T-helper 1 cell treated with Interleukin-12 subunit alpha and Interleukin-12 subunit beta and Interleukin-4 antibody, amounts not matched to agents 30 ng/mL and 1 ng/mL, for 36 hours (primary cell): ENCODE measurements at places on chromosomes 3 and 15. TPM values are rescaled to one million over a fixed set of nuclear protein-coding genes. Genes with fewer than 3 reads are reported as not detected.

The GOLGA8S gene
- 0.61 and 0.71 TPM in 2 replicates for total RNA-seq

The PPP1R2 gene
- total RNA-seq = 71.1 and 76.8 TPM in 2 replicates

The CAV3 gene
- not detected in 2 replicates for total RNA-seq

The GNAT1 gene
- not detected in 2 replicates for total RNA-seq

The SLC28A1 gene
- total RNA-seq = not detected in 2 replicates

The IL5RA gene
- not detected in 2 replicates for total RNA-seq

The TMEM207 gene
- total RNA-seq = not detected in 2 replicates

The CKMT1A gene
- not detected in 2 replicates for total RNA-seq

The TEX55 gene
- not detected in 2 replicates for total RNA-seq
